Fibroblast of lung (primary cell): ENCODE measurements at places on chromosomes 1 and 21. TPM values are rescaled to one million over a fixed set of nuclear protein-coding genes. Genes with fewer than 3 reads are reported as not detected.

WDR77 gene
- total RNA-seq = 20.3 and 21.8 TPM in 2 replicates

TMPRSS15 gene
- total RNA-seq = not detected in 2 replicates

MIXL1 gene
- total RNA-seq = not detected in 2 replicates

FAM72A gene
- total RNA-seq = 1.8 and 4.5 TPM in 2 replicates

G0S2 gene
- total RNA-seq = 79.1 and 180 TPM in 2 replicates

UBE2U gene
- total RNA-seq = not detected in 2 replicates

CRNN gene
- total RNA-seq = not detected in 2 replicates

IGSF8 gene
- 24.4 and 27.7 TPM in 2 replicates for total RNA-seq
